HuH-7.5 (cell line): ENCODE measurements at places on chromosomes 12 and 14.
A peak's percentile ranks its signal among the peaks of the same experiment; 100 is the strongest.

GRCh38 chr12:41950455-41950854, 194.2 kb downstream of the GXYLT1 start:
- DNase-seq: no peak

GRCh38 chr14:94123296-94123695, 6.1 kb downstream of the IFI27L2 start:
- DNase-seq: no peak

DNA sequence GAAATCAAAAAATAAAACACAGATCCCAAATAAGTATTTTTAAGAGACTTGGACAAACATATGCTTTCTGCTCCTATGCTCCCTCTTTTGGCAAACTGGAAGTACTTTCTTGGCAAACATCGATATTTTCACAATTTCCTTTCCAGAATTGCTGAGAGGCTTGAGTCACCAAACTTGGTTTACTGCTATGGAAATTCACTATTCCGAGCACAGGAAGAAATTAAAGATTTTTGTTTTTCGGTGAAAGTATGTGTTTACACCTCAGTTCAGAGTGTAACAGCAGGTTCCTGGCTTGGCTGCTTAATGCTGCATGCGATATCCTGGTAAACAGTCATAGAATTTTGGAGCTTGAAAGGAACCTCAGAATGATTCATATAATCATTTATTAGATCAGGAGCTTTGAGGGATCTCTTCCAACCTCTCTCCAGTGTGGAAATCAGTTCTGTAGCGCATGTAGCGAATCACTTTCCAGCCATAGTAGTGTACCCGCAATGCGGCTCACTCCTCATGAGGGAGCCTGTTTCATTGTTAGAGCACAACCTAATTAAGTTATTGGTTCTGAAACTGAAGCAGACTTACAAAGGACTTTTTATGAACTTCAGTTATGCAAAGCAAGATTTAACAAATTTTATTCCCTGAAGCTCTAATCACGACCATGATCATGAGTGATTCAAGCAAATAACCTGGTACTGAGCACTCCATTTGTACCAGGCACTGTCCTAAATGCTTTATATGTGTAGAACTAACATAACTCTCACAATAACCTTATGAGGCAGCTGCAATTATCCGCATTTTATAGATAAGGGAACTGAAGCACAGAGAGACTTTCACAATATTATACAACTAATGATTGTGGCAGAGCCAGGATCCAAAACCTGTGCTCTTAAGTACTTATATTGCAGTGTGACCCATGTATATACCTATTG, 56.4 kb upstream of the ATP2A2 start:
- no peak for DNase-seq

DNA sequence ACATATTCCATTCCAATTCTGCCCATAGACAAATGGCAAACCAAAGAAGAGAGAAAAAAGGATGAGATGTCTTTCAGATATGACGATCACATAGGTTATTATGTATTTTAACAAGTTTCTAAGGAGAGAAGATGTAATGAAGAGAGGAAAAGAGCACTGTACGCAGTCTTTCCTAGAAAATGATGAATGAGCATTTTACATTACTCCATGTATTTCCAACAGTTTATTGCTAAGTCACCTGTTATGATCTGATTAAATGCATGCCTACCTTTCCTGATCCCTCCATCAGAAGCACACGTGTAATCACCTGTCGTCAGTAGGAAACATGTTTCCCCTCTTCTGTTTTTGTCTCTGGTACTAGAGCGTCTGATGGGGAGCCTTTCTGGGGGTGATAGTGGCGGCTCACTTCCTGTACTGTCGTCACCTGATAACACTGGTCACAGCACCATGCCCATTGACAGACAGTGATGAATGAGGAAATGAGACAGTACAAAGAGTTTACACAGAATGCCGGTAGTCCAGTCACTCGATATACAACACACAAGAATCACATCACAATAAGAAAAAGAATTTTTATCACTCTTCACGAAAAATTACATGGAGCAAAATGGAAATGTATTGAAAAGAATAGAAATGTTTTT, 161.6 kb downstream of the KCNC2 start:
- DNase-seq: no peak

DNA sequence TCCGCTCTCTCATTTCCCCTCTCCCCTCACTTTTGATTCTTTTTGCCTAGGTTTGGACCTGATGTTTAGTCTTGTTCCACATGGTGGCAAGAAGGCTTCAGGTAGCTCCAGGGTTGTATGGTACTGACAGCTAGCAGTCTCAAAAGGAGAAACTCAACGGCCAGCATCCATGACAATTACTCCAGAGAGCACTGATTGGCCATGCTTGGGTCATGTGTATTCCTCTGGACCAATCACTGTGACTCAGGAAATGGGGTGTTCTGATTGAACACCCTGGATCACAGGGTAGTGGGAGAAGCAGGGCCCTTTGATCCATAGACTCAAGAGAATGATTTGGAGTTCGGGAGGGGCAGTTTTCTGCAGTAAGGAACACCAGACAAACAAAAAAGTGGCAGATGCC, 45.3 kb downstream of the DYRK2 start:
- no peak for DNase-seq

- no peak for DNase-seq
Observed at GRCh38 chr12:92696216-92696615, 6.6 kb upstream of the PLEKHG7 start.

- DNase-seq: no peak
Observed at GRCh38 chr14:106518054-106518943, 991.9 kb downstream of the TMEM121 start.

DNA sequence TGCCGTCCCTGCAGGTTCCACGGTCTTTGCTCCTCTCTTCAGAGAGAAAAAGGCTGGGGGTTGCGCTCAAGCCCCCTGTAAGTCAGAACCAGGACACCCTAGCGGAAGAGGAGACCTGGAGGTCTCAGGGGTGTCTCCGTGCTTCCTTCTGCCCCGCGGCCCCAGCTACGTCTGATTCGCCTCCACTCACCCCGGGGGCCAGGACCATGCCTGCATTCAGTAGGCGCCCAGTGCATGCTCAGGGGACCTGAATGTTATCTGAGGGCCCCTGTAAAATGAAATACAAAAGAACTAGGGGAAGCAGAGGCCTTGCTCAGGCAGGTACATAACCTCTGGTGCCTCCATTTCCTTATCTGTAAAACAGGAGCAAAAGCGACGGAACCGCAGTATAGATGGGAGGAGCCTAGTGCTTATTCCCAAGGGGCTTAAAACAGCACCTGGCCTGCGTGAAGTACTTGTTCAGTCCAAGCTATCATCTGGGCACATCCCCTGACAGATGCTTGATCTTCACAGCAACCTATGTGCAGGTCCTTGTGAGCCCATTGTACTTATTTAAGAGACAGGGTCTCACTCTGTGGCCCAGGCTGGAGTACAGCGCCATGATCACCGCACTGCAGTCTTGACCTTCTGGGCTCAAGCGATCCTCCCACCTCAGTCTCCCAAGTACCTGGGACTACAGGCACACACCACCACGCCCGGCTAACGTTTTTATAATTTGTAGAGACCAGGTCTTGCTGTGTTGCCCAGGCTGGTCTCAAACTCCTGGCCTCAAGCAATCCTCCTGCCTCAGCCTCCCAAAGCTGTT, 110.3 kb upstream of the NCOR2 start:
- DNase-seq: no peak

DNA sequence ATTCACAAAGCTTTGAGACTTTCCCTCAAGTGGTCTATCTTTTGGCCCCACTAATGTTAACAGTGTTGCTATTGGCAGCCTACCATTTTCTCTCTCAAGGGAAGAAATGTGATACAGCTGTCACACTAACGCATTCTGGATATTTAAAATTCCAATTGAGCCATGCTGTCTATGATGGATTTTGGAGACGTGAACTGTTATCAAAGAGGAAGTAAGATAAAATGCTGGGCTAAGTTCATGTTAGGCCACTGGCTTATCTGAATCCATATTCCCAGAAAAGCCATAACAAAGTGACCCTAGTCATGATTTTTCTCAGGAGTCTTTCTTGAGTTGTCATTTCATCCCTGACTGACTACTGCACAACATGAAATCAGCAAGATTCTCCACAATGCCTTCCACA, 200.2 kb downstream of the PHLDA1 start:
- no peak for DNase-seq

DNA sequence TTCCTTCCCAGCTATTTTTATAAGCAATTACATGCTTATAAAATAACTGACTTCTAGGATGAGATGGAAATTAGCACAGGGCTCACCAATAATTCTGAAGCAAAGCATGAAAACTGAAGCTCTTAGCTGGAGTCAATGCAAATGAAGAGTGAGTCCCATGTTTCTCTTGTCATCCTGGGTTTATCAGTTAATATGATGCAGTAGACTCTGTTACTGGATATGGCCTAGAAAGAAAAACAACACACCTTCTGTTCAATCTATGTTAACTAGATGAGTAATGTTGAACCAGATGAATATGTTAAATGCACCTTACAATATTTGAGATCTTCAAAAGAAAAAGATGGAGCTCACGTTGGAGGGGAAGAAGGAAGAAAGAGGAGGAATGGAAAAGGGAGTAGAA, 229.4 kb downstream of the DUSP6 start:
- DNase-seq: no peak

GRCh38 chr12:130184404-130185090, 22.3 kb downstream of the FZD10 start:
- no peak for DNase-seq

DNA sequence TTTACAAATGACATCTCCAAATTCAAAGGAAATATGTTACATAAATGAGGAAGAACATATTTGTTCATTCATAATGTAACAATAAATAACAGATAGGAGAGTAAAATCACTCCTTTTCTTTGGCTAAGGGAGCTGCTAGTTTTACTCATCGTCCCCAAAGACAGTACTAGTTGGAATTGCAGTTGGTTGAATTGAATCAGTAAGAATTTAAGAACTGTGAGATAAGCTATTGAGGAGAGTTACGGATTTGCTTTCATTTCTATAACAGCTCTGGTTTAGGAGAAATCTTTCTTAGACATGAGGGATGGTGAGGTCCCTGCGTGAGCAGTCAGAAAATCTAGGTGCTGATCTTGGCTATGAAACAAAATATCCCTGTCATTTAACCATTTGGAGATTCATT, 402.8 kb downstream of the AEBP2 start:
- no peak for DNase-seq

GRCh38 chr14:54778618-54779345, 123.8 kb downstream of the GCH1 start:
- no peak for DNase-seq

DNA sequence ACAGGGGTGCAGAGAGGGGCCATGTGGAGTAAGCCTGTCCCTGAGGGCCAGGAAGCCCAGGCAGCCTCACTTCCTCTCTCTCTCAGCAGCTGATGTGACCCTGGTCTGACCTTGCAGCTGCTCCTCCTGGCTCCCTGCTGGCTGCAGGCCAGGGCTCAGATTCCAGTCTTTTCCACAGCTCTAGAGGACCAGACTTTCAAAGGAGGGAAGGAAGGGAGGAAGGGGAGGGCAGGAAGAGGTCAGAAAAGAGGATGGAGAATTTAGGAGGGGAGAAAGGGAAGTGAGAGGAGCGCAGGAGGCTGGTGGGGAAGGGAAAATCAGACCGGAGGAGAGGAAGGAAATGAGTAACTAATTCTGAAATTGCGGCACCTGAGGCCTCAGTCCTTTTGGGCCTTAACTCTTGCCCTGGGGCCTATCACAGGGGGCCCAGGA, 40.9 kb upstream of the VASH1 start:
- peak; percentile 36 for DNase-seq

DNA sequence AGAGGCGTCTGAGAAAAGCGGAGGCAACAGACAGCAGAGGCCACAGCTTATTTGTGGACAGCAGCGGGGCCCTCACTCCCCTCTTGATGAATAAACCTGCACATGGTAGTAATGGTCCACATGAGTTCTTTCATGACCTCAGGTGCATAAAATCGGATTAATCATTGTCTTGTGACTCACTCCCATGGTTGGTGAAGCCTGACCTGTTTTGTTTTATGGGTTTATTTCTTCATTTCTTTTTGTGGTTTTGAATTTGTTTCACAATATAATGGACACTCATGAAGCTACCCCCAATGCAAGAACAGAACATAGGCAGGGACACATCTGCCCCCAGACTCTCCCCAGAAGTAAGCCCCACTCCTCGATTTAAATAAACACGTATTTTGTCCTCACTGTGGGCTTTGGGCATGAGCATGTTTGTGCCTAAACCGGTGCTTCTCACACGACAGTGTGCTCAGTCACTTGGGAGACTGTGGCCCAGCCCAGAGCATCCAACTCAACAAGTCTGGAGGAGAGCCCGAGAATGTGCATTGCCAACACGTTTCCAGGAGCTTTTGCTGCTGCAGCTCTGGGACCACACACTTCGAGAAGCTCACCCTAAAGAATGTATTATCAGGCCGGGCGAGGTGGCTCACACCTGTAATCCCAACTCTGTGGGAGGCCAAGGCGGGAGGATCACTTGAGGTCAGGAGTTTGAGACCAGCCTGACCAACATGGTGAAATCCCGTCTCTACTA, 116.1 kb downstream of the SCARB1 start:
- DNase-seq: no peak

DNA sequence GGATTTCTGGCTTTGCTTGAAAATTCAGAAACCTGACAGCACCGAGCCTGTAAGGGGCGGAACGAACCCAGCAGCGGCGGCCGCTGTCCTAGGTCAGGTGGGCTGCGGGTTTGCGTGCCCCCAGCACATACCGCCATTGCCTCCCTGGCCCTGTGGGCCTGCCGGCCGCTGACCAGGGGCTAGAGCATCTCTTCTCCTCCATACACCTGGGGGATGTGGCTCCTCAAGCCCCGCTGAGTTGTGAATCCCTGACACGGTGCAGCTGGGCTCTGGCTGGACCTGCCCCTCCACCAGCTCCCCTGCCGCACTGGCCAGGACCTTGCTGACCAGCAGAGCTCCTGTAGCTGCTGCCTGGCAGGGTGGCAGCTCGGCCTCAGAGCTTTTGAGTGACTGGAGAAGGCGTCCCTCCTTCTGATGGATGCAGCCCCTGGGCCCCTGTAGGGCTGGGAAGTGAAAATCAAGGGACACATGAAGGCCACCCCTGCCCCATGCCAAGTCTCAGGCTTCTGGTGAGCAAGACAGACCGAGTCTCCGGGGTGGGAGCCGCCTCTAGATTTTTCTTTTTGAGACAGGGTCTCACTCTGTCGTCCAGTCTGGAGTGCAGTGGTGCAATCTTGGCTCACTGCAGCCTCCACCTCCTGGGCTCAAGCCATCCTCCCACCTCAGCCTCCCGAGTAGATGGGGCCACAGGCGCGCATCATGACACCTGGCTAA, 184.9 kb upstream of the SFSWAP start:
- no peak for DNase-seq
